Muscle of arm (tissue), 14 donors: ENCODE measurements at places on chromosomes 2 and 18. TPM values are rescaled to one million over a fixed set of nuclear protein-coding genes. Genes with fewer than 3 reads are reported as not detected.

CDH7 gene
- polyA plus RNA-seq, result 0.51 TPM

- DNase-seq, result no peak
Observed at GRCh38 chr2:216495656-216496055, 3.0 kb upstream of the RPL37A start.

DNA sequence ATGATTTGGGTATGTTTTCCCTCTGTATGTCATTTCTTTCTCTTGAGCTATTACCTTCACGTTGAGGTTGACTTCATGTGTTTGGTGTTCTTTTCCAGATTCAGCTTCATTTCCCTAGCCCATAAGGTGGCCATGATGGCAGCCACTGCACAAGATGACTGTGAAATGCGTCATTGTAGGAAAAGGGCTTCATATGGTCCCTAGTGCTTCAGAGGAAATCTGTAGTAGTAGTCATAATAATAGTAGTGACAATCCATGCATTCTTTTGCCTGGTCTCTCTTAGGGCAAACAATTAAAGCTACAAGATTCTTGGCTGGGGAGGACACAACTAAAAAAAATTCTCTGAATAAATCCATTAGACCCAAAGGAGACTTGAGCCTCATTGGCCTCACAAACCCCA lies 28.4 kb downstream of the AOX1 start:
- no peak for DNase-seq

- no peak for DNase-seq
Observed at GRCh38 chr2:38959466-38959865, 69.8 kb downstream of the ARHGEF33 start.

GRCh38 chr18:3852321-3852720 lies 402.3 kb downstream of the TGIF1 start:
- DNase-seq, result no peak

GRCh38 chr18:22470248-22471235 lies 52.8 kb upstream of the CTAGE1 start:
- no peak for DNase-seq
